ENCODE measurements at places on chromosomes 3 and 15. TPM values are rescaled to one million over a fixed set of nuclear protein-coding genes. Genes with fewer than 3 reads are reported as not detected.

DNA sequence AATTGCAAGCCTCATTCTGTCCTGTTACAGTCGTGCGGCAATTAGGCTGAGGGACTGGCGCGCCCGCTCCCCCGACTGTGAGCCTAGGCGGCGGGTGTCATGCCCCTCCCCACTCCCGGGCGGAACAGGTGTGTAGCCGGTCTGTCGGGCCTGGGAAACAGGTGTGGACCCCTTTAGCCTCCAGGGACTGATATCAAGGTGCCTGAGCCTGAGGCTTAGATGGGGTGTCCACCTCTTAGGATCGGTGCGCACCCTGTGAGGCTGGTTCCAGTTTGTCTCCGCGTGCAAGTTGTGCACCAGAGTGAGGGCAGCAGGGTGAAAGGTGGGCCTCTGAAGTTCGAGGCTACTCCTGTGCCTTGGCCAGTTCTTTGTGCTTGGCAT, 686 bp downstream of the VPS8 start:
- no peak for DNase-seq

DNA sequence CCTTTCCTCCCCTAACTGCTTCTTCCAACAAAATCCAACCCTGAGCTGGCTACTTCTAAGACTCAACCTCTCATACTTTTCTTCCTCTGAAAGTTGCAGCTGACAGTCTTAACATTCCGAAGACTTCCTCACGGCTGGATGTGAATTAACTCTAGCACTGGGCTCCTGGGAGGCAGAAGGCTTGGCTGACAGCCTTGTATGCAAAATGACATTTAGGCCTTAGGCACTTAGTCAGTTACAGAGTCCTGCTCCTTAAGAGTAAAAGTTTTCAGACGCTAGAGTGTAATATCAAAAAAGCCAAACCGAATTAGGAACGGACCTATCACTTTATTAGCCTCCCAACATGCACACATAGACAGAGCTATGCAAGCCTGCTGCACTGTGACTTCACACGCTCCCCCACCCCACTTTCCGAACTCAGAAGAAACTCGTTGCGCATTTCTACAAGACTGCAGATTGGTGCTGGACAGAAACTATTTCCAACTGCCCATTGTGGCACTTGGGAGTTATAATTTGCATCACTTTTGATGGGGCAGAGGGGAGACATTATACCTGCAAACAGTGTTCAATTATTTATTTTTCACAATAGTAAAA, 15.5 kb upstream of the ANXA2 start:
- DNase-seq, result no peak

DNA sequence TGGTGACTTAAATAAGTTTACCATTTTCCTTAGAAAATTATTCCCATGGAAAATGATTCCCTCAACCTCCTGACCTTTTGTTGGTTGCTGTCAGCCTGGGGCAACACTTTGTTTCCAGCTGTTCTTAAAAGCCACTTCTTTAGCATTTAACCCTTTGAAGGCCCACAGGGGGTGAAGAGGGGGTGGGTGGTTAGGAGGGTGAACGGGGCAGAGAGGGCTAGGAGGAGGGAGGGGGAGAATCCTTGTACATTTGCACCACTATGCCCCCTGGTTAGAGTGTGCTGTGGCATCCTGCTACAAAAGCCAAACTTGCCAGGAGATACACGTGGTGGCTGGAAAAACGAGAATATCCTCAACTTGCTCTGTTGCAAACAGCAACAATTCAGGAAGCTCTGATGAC, 273.2 kb upstream of the RGMA start:
- DNase-seq, result no peak

DNA sequence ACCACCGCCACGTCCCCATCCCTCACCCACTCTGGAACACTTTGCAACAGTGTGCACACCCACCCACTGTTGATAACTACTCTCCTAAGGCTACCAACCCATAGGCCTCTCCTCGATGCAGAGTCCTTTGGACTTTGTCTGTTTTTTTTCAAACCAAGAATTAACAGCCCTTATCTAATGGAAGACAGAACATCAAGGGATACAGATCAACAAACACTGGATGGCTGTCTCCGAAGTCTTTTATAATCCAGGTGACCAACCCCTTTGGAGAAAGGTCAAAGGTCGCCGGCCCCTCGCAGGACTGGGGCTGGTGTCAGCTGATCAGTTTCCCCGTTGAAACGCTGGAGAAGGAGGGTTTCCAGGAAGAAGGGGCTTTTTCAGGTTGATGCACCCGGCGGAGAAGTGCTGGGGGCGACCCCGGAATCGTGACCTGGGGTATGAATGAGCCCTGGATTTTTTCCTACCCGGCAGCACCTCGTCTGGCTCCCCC, 532 bp downstream of the B4GALT4 start:
- DNase-seq, result no peak

GRCh38 chr3:98650971-98651779, 57.8 kb upstream of the CPOX start:
- no peak for DNase-seq

GRCh38 chr15:101615986-101616848, 36.0 kb downstream of the TM2D3 start:
- DNase-seq, result peak; percentile 81

DNA sequence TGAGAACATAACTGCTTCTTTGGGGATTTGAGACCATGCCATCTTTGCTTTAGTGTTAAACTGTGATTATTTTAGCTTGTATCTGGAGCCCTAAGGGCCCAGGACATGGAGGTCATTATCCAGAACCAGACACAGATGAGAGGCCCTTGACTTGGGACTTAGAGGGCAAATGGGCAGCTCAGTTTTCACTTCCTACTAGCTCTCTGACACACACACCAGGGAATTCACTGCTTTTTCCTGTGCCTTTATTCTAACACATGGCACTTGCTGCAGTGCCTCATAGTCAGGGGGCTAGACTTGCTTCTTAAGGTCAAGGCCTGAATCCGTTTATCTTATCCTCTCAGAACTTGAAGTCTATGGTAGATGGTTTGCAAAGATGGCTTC, 33.3 kb downstream of the AMOTL2 start:
- DNase-seq, result no peak

DNA sequence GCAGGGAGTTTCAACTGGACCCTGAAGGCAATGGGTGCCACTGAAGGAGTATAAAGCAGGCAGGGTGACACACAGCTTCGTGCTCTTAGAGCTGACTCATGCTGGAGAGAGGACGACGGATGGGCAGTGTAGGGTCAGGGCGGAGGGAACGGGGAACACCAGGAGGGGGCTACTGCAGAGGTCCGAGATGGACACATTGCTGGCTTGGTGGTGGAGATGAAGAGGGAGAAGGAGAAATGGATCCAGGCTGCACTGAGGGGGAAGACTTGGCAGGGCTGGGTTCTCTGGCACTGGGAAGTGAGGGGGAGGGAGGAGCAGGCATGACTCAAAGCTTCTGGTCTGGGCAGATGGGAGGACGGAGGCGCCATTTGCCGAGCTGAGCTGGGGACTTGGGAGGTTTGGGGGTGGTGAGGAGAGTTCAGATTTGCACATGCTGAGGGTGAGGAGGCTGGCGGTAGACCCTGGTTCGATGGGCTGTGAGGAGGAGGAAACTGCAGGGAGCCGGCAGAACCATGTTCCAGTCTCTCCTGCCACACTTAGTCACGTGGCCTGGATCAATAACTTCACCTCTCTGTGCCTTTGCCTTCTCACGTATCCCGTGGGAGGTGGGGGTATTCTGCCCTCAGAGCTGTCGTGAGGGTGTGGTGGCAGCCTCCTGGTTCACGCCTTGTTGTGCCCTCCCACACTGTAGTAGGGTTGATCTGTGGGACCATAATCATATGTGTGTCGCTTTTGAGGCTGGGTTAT, 4.6 kb upstream of the KCTD6 start:
- peak; percentile 27 for DNase-seq

DNA sequence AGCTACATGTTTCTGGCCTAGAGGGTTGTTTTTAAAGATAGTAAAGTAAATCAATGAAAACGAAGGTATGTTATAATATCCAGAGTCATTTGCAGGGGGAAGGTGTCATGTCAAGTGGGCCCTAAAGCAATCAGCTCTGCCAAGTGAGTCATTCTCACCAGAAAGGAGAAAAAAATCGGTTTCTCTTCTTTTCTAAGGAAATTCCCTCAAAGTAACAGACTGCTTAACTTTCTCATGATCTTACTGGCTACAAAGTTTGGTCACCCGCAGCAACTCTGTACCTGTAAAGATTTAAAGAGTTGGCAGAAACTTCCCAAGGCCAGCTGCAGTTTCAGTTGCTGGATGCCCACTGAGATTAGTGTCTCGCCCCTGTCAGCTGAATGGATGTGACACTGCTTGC, 5.5 kb upstream of the FSIP1 start:
- DNase-seq, result no peak

GRCh38 chr3:158950178-158950901, 148.5 kb downstream of the MFSD1 start:
- DNase-seq, result no peak

DNA sequence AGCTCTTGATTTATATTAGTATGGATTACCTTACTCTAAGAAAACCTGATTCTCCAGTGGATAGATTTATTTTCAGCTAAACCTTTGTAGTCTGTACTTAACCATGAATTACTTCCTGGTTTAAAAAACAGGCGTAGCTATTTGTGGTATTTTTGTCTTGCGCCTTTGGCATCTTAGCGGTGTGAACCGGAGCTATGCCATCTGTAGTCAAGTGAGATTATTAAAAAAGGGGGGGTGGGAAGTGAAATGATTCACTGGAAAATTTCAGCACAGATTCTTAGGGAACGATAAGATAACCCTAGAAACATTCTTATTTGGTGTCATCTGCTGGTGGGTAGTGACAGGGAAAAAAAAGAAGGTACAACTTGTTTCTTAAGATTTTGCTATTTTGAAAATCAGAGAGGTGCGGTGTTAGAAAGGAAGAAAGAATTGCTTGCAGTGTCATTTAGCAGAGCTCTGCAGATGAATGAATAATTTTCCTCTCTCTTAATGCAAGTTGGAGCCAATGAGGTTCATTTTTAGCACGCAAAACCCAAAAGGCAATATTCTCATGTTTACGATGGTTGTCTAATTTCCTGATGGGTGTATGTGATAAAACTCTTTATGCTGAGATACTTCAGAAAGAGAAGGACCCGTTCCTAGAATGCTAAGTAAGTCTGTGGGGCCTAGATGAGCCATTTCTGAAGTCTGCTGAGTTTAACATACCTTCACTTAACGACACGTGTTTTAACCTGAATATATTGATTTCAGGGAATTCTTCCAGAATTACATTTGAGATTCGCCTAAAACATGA, 44.0 kb downstream of the PSMD6 start:
- no peak for DNase-seq

GRCh38 chr3:45366290-45366689, 22.1 kb upstream of the LARS2 start:
- DNase-seq, result no peak

- no peak for DNase-seq
These were observed 4.7 kb downstream of the ABHD5 start for GRCh38 chr3:43695443-43695842.

DNA sequence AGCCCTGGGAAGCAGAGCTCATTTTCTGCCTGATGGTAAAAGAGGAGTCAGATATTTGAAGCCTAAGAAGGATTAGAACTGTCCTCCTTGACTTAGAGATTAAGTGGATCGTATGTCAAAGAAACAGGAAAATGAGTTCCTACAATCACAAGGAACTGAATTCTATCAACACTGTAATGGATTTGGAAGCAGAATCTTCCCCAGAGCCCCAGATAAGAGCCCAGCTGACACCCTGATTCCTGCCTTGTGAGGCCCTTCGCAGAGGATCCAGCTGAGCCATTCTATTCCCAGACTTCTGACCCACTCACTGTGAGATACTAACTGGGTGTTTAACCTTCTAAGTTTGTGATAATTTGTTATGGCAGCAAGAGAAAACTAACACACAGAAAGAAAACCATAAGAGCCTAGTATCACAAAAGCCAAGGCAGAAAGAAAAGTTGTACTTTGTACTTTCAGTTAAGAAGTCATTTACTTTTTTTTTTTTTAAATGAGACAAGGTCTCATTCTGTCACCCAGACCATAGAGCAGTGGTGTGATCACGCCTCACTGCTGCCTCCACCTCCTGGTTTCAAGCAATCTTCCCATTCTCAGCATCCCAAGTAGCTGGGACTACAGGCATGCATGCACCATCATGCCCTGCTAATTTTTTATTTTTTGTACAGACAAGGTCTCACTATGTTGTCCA, 61.1 kb upstream of the ZBTB20 start:
- no peak for DNase-seq

GRCh38 chr3:55669133-55669532, 182.0 kb upstream of the WNT5A start:
- DNase-seq, result no peak

GRCh38 chr15:49830391-49830790, 209.5 kb downstream of the DTWD1 start:
- no peak for DNase-seq

- no peak for DNase-seq
These were observed 19.1 kb upstream of the GLCE start for GRCh38 chr15:69141286-69141701.

DNA sequence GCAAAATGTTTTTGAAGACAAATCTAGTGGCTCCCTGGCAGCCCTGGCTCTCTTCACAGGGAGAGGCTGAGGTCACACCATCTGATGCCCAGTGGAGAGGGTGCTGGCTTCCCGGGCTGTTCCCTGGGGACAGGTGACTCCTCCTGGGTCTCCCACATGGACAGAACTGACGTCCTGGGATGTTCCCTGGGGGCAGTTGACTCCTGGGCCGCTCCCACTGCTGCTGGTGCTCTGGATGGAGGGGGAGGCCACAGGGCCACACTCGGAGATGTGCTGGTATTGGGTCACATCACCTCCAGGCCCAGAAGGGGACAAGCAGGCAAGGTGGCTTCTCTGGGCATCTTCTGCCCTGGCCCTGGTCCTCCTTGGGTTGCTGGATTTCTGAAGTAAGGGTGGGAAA, 27.8 kb upstream of the ACAD9 start:
- no peak for DNase-seq

GRCh38 chr3:143482106-143483088, 362.8 kb downstream of the CHST2 start:
- no peak for DNase-seq

DNA sequence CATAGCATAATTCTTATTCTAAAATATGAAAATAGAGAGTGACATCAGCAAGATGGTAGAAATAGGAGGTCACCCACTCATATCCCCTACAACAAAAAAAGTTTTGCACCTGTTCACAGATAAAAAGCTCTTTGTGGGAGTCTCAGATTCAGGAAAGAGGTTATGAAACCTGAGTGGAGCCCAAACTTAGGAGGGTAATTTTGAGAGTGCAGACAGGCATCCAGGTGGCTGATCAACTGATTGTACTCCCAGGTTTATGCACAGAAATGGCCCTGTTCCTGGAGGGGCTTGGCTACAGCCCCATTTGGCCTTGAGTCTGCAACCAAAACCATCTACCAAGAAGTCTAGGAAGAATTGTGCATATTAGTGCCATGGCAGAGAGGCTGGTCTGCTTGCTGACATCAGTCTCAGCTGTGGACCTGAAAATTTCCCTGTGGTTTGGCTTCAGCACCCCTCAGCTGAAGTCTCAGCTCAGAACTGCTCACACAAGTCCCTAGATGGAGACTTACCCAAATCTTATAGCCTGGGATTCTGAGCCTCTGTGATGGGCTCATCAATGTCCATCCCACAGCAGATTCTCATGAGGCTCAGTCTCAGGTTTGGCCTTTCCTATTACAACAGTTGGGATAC, 291.6 kb downstream of the IL20RB start:
- no peak for DNase-seq

GRCh38 chr15:60043744-60044435, 39.8 kb downstream of the FOXB1 start:
- no peak for DNase-seq

GPX1 gene
- total RNA-seq, result 115 TPM

PLA2G4E gene
- total RNA-seq, result not detected

LRRC2 gene
- 114 TPM for total RNA-seq

TMEM212 gene
- total RNA-seq, result not detected

LSAMP gene
- total RNA-seq, result 1.2 TPM

DZIP1L gene
- 4.7 TPM for total RNA-seq

PAK6 gene
- 8.2 TPM for total RNA-seq

GHSR gene
- not detected for total RNA-seq

SAMD7 gene
- total RNA-seq, result not detected

SIDT1 gene
- 0.69 TPM for total RNA-seq

RAB5A gene
- total RNA-seq, result 52.0 TPM

All from left ventricle myocardium inferior (tissue), 1 donor.